ENCODE measurements at places on chromosomes 6 and 20. TPM values are rescaled to one million over a fixed set of nuclear protein-coding genes. Genes with fewer than 3 reads are reported as not detected.

GRCh38 chr20:8082025-8082424 lies 50.0 kb upstream of the PLCB1 start:
- H3K4me1 ChIP-seq: peaks cover 26% of the 10 kb centered on the region
- H3K4me3 ChIP-seq: no peak overlapping the region
- no peak overlapping the region for H3K27ac ChIP-seq

GRCh38 chr20:47181056-47181862 lies 175.2 kb downstream of the ZMYND8 start:
- H3K4me3 ChIP-seq: no peak overlapping the region
- H3K36me3 ChIP-seq: peaks cover 4% of the 10 kb centered on the region
- DNase-seq: peak; percentile 55
- H3K27ac ChIP-seq: no peak overlapping the region

MYH7B gene
- 0.07 TPM for total RNA-seq

DNA sequence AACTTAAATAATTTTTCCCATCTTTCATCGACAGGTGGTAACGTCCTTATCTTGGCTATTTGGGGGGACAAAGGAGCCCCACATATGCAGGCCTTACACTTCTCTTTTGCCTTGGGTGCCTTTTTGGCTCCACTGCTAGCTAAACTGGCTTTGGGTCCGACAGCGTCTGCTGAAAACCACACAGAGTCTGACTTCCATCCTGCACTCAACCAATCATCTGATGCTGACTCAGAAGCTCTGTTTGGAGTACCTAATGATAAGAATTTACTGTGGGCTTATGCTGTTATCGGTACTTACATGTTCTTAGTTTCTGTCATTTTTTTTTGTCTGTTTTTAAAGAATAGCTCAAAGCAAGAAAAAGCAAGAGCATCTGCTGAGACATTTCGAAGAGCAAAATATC lies 178.5 kb downstream of the SLC16A10 start:
- peaks cover 60% of the 10 kb centered on the region for H3K4me1 ChIP-seq
- no peak for DNase-seq
- H3K36me3 ChIP-seq: peaks cover 38% of the 10 kb centered on the region
- H3K27ac ChIP-seq: no peak overlapping the region
- no peak overlapping the region for H3K4me3 ChIP-seq
- H3K27me3 ChIP-seq: no peaks in the 10 kb centered on the region

SASH1 gene
- total RNA-seq: 77.2 TPM

GRCh38 chr6:106820412-106820852 lies 154.1 kb downstream of the CD24 start:
- H3K27me3 ChIP-seq: peaks cover 10% of the 10 kb centered on the region
- no peak overlapping the region for H3K27ac ChIP-seq
- H3K36me3 ChIP-seq: no peaks in the 10 kb centered on the region
- no peak for DNase-seq
- no peak overlapping the region for H3K4me3 ChIP-seq

- no peaks in the 10 kb centered on the region for H3K27me3 ChIP-seq
- no peak overlapping the region for H3K4me3 ChIP-seq
- no peak overlapping the region for H3K27ac ChIP-seq
- H3K36me3 ChIP-seq: no peaks in the 10 kb centered on the region
These were observed 482.9 kb upstream of the SLC35B3 start for GRCh38 chr6:8918196-8918595.

GRCh38 chr6:1963596-1963995 lies 281.8 kb downstream of the GMDS start:
- H3K27ac ChIP-seq: no peak overlapping the region
- no peak overlapping the region for H3K4me3 ChIP-seq
- peaks cover 19% of the 10 kb centered on the region for H3K4me1 ChIP-seq
- DNase-seq: no peak
- H3K27me3 ChIP-seq: no peaks in the 10 kb centered on the region

DNA sequence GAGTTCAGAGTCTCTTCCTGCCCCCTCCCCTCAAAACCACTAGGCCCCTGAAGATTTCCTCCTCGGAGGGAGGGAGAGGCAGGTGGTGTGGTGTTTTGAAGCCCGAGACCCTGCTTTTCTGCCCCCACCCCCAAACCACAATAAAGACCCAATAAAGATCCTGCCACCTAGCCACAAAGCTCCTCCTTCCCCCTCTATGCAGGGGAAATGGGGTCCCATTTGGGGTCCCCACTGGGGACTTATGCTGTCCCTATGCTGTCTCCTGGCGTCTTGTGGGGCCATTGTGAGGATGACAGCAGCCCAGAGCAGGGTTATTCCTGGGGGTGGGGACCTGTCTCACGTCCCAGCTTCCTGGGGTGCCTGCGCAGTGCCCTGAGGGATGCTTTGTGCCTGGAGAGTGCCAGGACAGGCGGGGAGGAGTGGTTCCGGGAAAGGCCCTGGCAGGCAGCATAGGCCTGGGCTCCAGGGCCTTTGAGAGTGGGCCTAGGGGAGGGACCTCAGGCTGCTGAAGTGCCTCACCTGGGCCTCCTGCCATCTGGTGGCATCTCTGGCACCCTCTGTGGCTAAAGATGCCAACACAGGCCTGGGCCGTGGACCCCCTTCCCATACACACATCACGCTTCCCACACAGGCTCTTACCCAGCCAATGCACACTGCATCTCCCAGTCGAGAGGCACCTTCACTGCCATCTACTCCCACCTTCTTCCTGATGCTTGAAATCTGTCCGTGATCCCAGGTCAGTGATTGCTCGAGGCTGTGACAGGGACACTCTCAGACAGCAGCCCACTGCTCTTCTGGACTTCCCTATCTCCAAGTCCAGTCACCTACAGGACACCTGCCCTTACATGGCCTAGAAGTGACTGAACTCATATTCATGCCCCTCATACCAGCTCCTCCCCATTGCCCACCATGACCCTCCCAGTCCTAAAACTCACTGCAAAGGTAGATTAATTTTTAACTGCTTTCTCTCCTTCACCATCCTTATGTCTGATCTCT lies 7.9 kb upstream of the ARMC12 start:
- peak overlapping the region; percentile 89 for H3K27ac ChIP-seq
- H3K27me3 ChIP-seq: peaks cover 1% of the 10 kb centered on the region
- peaks cover 36% of the 10 kb centered on the region for H3K4me1 ChIP-seq
- H3K36me3 ChIP-seq: no peaks in the 10 kb centered on the region
- H3K4me3 ChIP-seq: peak overlapping the region; percentile 85

ZBTB46 gene
- 0.78 TPM for total RNA-seq

GRCh38 chr20:11076434-11077105 lies 402.8 kb upstream of the JAG1 start:
- H3K36me3 ChIP-seq: no peaks in the 10 kb centered on the region
- no peak for DNase-seq
- no peak overlapping the region for H3K27ac ChIP-seq
- H3K4me3 ChIP-seq: no peak overlapping the region
- H3K4me1 ChIP-seq: no peaks in the 10 kb centered on the region

- DNase-seq: no peak
- H3K27ac ChIP-seq: peak overlapping the region; percentile 27
- no peak overlapping the region for H3K4me3 ChIP-seq
- H3K4me1 ChIP-seq: peaks cover 14% of the 10 kb centered on the region
- 0 out of 2 replicates have a peak, but pooled peaks cover 2% of the 10 kb centered on the region for H3K27me3 ChIP-seq
These were observed 654.8 kb downstream of the UTRN start for GRCh38 chr6:144939921-144940320.

DNA sequence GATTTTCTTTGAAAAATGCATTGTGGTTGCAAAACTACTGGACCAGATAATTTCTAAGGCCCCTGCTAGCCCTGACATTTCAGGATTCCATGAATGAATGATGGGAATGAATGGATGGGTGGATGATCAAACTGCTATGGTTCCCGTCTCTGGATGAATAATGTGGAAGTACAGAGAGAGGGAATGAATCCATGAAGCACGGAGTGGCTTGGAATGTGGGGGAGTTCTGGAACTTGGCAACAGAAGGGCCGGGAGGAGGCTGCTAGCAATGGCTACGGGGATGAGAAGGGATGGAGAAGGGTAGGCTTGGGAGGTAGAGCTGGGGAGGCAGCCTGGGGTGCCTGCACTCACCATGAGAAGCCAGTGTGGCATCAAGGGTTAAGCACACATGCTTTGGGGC lies 84.8 kb downstream of the NCR2 start:
- H3K4me1 ChIP-seq: no peaks in the 10 kb centered on the region
- no peak overlapping the region for H3K4me3 ChIP-seq
- H3K36me3 ChIP-seq: no peaks in the 10 kb centered on the region
- no peak overlapping the region for H3K27ac ChIP-seq

SRMS gene
- not detected for total RNA-seq

COL21A1 gene
- total RNA-seq: not detected

DNA sequence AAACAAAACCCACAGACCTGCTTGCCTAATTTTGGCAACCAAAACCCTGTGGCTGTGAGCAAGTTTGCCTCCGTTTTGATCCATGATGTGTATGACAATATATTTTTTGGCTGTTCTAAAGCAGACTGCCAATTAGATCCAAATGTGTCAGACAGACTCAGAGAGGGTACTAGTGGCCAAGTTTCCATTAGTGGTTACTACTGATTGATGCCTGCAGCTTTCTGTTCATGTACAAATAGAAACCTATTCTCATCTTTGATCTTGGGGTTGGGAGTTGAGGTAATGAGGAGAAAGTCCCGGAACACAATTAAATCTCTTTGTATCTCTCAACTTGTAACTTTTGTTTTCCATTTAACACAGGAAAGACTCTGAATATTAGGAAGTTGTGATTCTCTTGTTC lies 100.9 kb downstream of the RNF144B start:
- H3K4me1 ChIP-seq: peaks cover 13% of the 10 kb centered on the region
- peaks cover 5% of the 10 kb centered on the region for H3K27me3 ChIP-seq
- no peak overlapping the region for H3K4me3 ChIP-seq
- no peaks in the 10 kb centered on the region for H3K36me3 ChIP-seq

- no peak overlapping the region for H3K4me3 ChIP-seq
- H3K27me3 ChIP-seq: peaks cover 16% of the 10 kb centered on the region
- no peak overlapping the region for H3K27ac ChIP-seq
- no peak for DNase-seq
- H3K36me3 ChIP-seq: no peaks in the 10 kb centered on the region
- H3K4me1 ChIP-seq: peaks cover 13% of the 10 kb centered on the region
These were observed 2.5 kb downstream of the PMEPA1 start for GRCh38 chr20:57707320-57707719.

- H3K4me3 ChIP-seq: peak overlapping the region; percentile 79
- peaks cover 2% of the 10 kb centered on the region for H3K27me3 ChIP-seq
- no peak for DNase-seq
- peaks cover 66% of the 10 kb centered on the region for H3K4me1 ChIP-seq
These were observed 37.0 kb upstream of the IER3 start for GRCh38 chr6:30781395-30781742.

VEGFA gene
- total RNA-seq: 39.4 TPM

DNA sequence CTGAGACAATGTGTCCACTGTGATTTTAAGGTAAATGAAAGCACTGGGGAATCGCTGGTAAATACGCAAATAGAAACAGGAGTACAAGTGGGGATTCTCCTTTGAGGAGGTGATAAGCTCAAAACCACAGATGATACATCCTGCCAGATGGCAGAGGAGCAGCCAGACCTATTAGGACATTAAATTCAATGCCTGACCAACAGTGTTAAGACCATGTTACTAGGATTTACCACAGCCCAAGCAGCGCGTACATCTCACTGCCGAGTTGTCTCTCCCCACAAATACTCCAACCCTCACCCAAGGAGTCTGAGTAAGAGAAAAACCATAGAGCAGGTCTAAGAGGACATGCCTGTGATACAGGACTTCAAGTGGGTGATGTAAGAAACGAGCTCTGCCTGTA lies 68.9 kb upstream of the TULP1 start:
- no peak overlapping the region for H3K4me3 ChIP-seq
- no peak for DNase-seq
- no peak overlapping the region for H3K27ac ChIP-seq
- H3K4me1 ChIP-seq: peaks cover 9% of the 10 kb centered on the region
- H3K27me3 ChIP-seq: no peaks in the 10 kb centered on the region

- H3K27ac ChIP-seq: no peak overlapping the region
- H3K4me1 ChIP-seq: no peaks in the 10 kb centered on the region
- H3K27me3 ChIP-seq: no peaks in the 10 kb centered on the region
- DNase-seq: no peak
These were observed 62.7 kb downstream of the PLCB1 start for GRCh38 chr20:8194721-8195120.

Measured in HFFc6 (cell line).